Muscle of arm (tissue), 14 donors: ENCODE measurements at places on chromosomes 7 and 10. TPM values are rescaled to one million over a fixed set of nuclear protein-coding genes. Genes with fewer than 3 reads are reported as not detected.

The TMEM72 gene
- 0.11 TPM for polyA plus RNA-seq

DNA sequence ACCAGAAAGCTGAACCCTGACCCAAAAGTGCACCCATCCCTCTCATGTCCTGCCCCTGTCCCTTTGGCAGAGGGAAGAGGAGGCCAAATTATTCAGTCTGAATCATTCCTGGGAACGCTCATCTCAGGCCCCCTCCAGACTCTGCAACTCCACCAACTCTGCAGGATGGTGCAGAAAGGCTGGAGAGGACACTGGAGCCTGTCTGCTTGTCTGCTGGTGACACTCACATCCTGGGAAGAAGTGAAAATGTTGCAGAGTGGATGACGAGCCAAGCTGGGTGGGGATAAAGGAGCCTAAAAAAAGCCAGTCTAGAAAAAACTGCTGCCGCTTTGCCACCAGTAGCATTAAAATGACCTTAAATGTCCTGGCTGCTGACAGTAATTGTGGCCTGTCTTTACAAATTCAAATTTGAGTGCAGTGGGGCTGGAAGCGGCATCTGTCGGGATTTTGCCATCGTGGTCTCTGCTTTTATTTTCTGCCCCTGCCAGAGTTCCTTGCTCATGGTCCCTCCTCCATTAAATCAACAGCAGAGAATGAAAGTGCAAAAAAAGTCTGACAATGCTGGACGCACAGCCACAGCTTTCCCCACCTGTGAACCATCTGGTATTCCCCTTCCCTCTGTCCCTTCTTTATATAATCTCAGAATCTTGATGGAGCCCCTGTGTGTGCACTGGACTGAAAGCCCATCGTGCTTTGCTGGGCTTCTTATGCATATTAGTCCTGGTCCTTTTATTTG, 63.9 kb downstream of the STK17A start:
- DNase-seq, result no peak

The SEMA3E gene
- not detected for polyA plus RNA-seq

DNA sequence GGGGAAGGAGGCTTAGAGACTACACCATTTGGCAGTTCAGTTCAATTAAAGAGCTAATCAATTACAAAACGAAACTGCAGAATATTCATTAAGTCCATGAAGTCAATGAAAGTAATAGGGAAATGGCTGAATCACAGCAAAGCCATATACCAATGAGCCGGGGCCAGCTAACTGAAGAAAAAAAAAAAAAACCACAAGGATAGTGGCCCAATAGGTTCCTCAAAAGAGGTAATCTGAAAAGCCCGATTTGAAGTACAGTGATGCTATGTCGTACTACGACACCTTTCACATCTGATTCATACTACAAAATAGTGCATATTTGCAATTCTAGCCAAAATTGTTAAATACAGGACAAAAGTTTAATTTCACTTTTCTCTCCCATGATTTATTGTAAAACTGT, 2.5 kb downstream of the ARHGAP12 start:
- DNase-seq, result no peak

GRCh38 chr7:70317356-70317755, 719.1 kb downstream of the AUTS2 start:
- no peak for DNase-seq

- DNase-seq, result no peak
Observed at GRCh38 chr7:144384555-144385245, 18.8 kb downstream of the NOBOX start.

The NPY4R gene
- 0.21 TPM for polyA plus RNA-seq

DNA sequence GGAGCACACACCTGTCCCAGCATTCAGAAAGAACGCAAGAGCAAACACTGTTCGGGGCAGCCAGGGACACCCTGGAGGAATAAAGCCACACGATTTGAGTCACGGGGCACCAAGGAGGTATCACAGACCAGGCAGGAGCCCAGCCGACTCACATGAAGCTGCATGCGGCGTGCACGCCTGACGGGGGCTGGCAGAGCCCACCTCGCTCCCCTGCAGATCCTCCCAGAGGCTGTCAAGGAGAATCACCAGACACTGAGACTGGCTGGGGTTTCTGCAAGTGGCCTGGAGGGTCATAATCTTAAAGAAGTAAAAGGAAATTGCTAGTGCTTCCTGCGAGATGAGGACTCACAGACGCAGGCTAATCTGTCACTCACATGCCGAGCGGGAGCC, 61.6 kb downstream of the TCERG1L start:
- DNase-seq, result no peak

The LRIT1 gene
- polyA plus RNA-seq, result not detected

DNA sequence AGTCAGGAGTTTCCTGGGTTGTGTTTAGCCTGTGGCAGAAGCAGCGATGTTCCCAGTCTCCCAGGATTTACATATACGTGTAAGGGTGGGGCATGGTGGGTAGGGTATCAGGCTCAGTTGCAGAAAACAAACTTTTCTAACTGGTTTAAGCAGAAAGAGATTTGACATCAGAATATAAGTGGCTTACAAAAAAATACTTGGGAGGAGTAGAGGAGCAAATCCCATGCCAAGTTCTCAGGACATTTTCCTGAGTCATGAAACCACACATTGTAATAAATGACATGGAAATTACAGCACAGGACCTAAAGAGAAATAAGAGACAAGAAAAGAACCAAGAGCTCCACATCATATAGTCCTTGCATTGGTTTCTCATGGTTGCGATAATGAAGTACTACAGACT, 26.2 kb upstream of the FRMD4A start:
- DNase-seq, result no peak

- DNase-seq, result no peak
Observed at GRCh38 chr10:2212244-2212834, 475.0 kb upstream of the ADARB2 start.

DNA sequence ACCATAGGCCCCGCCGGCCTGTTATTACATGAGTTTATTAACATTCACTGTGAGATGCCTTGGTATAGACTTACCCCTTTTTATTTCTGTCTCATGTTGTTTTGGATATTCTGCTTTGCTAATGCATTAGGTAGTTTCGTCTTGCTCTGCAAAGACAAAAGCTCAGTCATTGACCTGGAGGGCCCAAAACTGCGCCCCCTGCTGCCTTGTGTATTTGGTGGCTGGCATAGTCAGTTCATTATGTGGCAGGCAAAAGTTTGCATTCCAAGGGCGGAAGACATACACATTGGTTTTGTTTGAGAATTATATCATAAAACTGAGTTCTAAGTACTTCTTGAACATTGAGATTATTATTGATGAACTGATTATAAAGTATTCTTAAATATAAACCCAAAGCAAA, 372.5 kb downstream of the SDK1 start:
- no peak for DNase-seq

The OR2A5 gene
- 0.38 TPM for polyA plus RNA-seq

- no peak for DNase-seq
Observed at GRCh38 chr10:59557052-59557451, 152.6 kb downstream of the SLC16A9 start.

The OR2A12 gene
- polyA plus RNA-seq, result not detected

The SMC3 gene
- polyA plus RNA-seq, result 51.6 TPM

DNA sequence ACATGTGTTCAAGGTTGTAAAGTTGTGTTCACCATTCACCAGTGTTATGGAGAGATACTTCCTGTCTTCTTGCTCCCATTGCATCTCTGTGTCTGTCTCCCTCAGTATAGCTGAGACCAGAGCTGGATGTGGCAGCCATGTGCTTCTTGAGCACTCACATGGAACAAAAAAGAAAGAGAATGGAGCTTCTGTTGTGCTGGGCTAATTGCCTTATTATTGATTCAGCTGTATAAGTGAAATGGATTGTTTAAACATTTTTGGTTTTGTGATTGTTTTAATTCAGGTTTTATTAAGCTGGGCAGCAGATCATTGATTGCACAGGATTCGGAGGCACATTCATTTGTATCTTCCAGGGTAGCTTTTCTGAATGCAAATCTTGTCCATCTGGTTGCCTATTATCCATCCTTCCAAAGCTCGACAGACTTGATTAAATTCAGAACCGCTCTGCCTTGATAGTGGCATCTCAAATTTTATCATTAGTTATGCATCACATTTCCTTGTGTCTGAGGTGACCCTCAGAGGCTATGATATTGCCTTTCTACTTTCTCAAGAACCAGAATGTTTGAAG, 119.9 kb downstream of the CCNY start:
- no peak for DNase-seq

GRCh38 chr7:149729983-149730801, 43.2 kb downstream of the ZNF467 start:
- DNase-seq, result no peak

The GLI3 gene
- 13.4 TPM for polyA plus RNA-seq

GRCh38 chr10:28214219-28214618, 88.6 kb downstream of the MPP7 start:
- no peak for DNase-seq

GRCh38 chr7:43537765-43538403, 45.0 kb upstream of the STK17A start:
- DNase-seq, result no peak

GRCh38 chr7:19957664-19958063, 184.2 kb upstream of the TMEM196 start:
- no peak for DNase-seq

GRCh38 chr10:30036341-30036740, 23.0 kb downstream of the JCAD start:
- DNase-seq, result no peak

The GCC1 gene
- polyA plus RNA-seq, result 9.9 TPM

GRCh38 chr10:112803961-112804401, 146.1 kb upstream of the TCF7L2 start:
- DNase-seq, result no peak

DNA sequence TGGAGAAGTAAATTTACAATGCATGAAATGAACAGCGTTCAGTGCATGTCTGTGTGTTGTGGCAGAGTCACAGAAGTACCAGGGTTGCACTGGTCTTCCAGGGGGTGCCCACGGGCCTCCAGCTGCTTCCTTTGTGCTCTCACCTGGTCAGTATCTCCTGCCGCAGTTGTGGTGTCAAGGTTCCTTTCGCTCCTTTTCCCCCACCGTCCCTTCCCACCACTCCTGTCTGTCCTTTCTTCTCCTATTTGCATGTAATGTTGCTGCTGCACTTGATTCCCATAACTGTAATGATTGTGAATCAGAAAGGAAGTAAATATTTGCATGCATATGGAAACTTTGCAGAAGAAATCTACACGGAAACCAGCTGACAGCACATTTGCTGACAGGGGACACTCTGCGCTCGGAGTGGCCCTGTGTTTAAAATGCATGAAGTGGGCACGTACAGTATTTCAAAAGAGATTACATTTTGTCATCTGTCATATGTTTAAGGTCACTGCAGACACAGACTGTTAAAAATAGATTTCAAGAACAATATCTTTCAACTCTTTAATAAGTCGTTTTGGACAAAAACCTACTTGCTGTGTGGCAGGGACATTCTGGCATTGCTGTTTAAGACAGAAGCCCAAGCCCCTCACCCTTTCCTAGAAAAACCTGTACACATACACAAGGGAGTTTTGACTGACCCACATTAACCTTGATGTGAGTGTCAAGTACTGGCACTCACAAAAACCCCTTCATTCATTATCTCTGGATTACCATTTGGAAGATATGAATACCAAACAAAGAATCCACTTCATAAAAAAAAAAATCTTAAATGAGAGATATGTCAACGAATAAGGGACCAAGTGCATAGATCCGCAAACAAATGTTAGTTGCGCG, 336.7 kb upstream of the KLF6 start:
- no peak for DNase-seq

The PODXL gene
- polyA plus RNA-seq, result 93.6 TPM

DNA sequence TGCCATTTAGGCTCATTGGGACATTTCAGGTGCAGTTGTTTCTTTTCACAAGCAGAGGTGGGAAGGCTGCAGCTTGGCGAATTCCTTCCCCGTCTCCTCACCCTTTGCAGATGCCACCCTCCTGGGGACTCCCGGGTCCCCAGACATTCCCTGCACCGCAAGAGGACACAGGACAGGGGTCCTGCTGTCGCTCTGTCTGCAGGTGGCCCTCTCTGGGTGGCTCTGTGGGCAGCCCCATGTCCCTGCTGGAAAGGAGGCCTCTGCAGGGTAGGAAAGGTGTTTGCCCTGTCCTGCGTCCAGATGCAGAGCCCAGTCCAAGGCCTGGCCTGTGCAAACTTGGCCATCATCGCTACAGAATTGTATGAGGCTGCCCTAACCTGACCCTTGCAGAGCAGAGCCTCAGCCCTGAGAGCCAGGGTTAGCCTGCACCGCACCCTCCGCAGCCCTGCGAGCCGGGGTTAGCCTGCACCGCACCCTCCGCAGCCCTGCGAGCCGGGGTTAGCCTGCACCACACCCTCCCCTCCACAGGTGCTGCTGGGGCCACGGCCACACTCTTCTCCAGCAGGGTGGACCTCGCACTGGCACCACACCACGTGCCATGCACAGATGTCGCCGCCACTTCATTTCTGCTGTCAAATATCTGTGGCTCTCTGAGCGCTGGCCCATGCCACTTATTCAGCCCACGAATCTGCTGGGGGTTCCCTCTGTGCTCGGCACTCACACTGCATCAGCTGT, 61.0 kb downstream of the CFAP46 start:
- DNase-seq, result no peak

The CHST3 gene
- 14.5 TPM for polyA plus RNA-seq

The TYW1B gene
- not detected for polyA plus RNA-seq

GRCh38 chr10:48607356-48608278, 2.7 kb upstream of the ARHGAP22 start:
- DNase-seq, result no peak

The CELF2 gene
- 93.7 TPM for polyA plus RNA-seq

- no peak for DNase-seq
Observed at GRCh38 chr10:14014423-14014822, 316.3 kb downstream of the FRMD4A start.

- peak; percentile 46 for DNase-seq
Observed at GRCh38 chr10:48289501-48290238, 15.2 kb upstream of the FRMPD2 start.

The ZNF503 gene
- polyA plus RNA-seq, result 7.6 TPM

GRCh38 chr10:114728325-114728724, 70.2 kb upstream of the ABLIM1 start:
- no peak for DNase-seq

DNA sequence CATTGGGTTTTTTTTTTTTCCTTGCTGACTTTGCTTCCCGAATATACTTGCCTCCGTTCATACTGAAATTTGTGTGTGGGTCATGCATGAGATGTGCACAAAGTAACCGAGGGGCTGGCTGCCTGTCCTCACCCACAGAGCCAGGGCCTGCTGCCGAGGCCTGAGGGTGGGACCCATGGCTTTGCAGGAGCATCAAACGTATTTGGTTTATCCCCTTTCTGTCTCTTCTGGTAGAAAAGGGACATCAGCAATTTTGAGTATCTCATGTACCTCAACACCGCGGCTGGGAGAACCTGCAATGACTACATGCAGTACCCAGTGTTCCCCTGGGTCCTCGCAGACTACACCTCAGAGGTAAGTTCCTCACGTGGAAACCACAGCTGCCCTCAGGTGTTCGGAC, 3.5 kb upstream of the LRRC18 start:
- DNase-seq, result no peak

DNA sequence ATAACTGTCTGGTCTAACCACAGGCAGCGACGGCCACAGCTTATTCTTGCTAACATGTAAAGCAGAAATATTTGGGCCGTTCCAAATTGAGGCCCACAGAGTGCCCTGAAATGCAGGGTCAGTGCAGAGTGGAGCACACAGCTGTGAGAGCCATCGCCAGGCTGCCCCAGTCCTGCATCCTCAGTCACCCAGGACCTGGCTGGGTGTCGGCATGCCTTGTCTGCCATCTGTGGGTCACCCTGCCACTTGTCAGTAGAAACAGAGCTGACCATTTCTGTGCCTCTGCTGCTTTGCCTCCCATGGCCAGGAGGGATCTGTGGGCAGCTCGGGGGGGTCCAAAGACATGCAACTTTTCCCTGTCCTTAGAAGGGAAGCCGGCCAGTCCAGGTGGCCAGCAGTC, 57.3 kb upstream of the BTBD16 start:
- DNase-seq, result no peak

- no peak for DNase-seq
Observed at GRCh38 chr10:131997366-131998049, 15.8 kb upstream of the BNIP3 start.

- no peak for DNase-seq
Observed at GRCh38 chr7:135827391-135827790, 78.8 kb upstream of the FAM180A start.
